ENCODE measurements at places on chromosomes 6 and 20. TPM values are rescaled to one million over a fixed set of nuclear protein-coding genes. Genes with fewer than 3 reads are reported as not detected.
A peak's percentile ranks its signal among the peaks of the same experiment; 100 is the strongest.

WFDC12 gene
- not detected for total RNA-seq

PRR3 gene
- total RNA-seq, result 41.5 TPM

MOCS1 gene
- total RNA-seq, result 18.4 TPM

CYP21A2 gene
- 0.23 TPM for total RNA-seq

DNA sequence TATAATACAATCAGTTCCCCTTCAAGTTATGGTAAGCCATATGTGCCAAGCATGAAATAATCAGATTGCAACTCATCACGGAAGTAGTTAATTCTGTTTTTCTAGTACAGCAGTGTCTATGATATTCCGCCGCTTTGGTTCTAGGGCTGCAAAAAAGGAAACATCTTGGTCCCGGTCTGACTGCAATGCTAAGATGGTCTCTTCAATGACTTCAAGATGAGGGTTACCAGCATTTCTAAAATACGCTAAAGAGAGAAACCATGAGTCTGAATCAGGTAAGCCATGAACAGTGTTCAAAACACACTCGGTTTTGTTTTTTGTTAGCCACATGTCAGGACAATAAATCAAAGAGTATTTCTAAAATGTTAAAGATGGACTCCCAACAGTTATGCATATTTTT is 3.2 kb upstream of the ANKRD60 start:
- H3K36me3 ChIP-seq, result peaks cover 5% of the 10 kb centered on the region
- no peak overlapping the region for H3K27ac ChIP-seq
- peaks cover 82% of the 10 kb centered on the region for H3K27me3 ChIP-seq
- H3K4me3 ChIP-seq, result no peak overlapping the region

GRCh38 chr20:63000958-63001357 is 5.8 kb downstream of the BHLHE23 start:
- H3K4me3 ChIP-seq, result peak overlapping the region; percentile 51
- peaks cover 5% of the 10 kb centered on the region for H3K4me1 ChIP-seq
- H3K27me3 ChIP-seq, result peaks cover 81% of the 10 kb centered on the region
- no peaks in the 10 kb centered on the region for H3K36me3 ChIP-seq
- no peak overlapping the region for H3K27ac ChIP-seq

DNA sequence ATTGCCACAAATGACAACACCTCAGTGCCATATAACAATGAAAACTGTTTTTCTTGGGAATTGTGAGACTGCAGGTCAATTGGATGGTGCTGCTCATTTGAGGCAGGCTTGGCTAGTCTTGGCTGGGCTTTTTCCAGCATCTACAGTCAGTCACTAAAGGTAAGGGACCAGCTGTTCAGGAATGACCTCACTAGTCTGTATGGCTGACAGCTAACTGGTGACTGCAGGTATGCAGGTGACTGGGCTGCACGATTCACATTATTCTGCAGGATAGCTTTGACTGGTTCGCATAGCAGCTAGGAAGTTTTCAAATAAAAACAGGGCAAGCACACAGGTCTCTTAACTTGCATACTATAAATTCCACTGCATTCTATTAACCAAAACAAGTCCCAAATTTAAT is 22.1 kb upstream of the HMGCLL1 start:
- no peaks in the 10 kb centered on the region for H3K27me3 ChIP-seq
- H3K4me1 ChIP-seq, result no peaks in the 10 kb centered on the region
- H3K27ac ChIP-seq, result no peak overlapping the region
- H3K36me3 ChIP-seq, result no peaks in the 10 kb centered on the region

GRCh38 chr6:119447921-119448320 is 98.4 kb upstream of the MAN1A1 start:
- no peak for DNase-seq
- no peak overlapping the region for H3K27ac ChIP-seq
- H3K27me3 ChIP-seq, result no peaks in the 10 kb centered on the region
- H3K4me3 ChIP-seq, result no peak overlapping the region
- peaks cover 12% of the 10 kb centered on the region for H3K4me1 ChIP-seq

GRCh38 chr20:1694672-1695071 is 37.1 kb upstream of the SIRPG start:
- no peak overlapping the region for H3K27ac ChIP-seq
- H3K4me1 ChIP-seq, result no peaks in the 10 kb centered on the region
- peaks cover 45% of the 10 kb centered on the region for H3K27me3 ChIP-seq

DNA sequence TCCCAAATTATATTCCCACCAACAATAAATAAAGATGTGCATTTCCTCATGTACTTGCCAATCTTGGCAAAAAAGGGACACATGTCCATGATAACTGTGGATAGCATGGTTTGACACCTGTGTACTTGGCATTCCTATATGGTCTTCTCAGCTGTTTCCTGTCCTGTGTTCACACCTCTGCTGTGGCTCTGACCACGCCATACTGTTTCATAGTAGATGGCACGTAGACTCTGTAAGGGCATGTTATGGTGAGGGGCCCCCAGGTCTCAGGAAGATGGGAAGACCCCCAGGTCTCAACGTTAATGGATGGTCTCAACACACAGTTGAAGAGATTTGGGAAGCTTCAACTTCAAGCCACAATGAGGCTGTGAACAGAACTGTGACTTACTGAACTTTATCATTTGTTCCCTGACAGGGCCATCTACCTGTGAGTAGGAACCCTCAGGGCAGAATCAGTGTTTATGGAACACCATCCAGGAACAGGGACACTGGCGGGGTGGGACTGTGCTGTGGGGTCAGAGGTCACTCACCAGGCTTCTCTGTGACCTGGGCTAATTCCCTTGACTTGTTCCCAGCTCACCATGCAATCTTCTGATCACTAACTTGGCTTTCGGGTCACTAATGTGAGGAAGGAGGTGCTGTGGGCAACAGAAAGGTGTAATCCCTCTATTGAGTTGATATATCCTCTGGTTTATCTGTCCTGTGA is 11.8 kb downstream of the ZBTB24 start:
- peaks cover 23% of the 10 kb centered on the region for H3K36me3 ChIP-seq
- H3K27ac ChIP-seq, result no peak overlapping the region
- no peaks in the 10 kb centered on the region for H3K27me3 ChIP-seq
- DNase-seq, result no peak
- no peaks in the 10 kb centered on the region for H3K4me1 ChIP-seq
- no peak overlapping the region for H3K4me3 ChIP-seq

- H3K27me3 ChIP-seq, result no peaks in the 10 kb centered on the region
- no peak for DNase-seq
- H3K4me1 ChIP-seq, result peaks cover 9% of the 10 kb centered on the region
- H3K4me3 ChIP-seq, result no peak overlapping the region
Measured at GRCh38 chr6:169174516-169175359, 78.9 kb downstream of the THBS2 start.

- H3K4me3 ChIP-seq, result peak within 1 kb of the TSS; percentile 27
- no peak within 1 kb of the TSS for H3K27ac ChIP-seq
- peaks cover 92% of the 10 kb centered on the region for H3K27me3 ChIP-seq
- peaks cover 4% of the 10 kb centered on the region for H3K36me3 ChIP-seq
Measured at GRCh38 chr6:39314273-39314795, at the start of gene KCNK17. KCNK17 (minus strand) TSS chr6:39314419; CDS start chr6:39314320, 99 bp downstream.

DNA sequence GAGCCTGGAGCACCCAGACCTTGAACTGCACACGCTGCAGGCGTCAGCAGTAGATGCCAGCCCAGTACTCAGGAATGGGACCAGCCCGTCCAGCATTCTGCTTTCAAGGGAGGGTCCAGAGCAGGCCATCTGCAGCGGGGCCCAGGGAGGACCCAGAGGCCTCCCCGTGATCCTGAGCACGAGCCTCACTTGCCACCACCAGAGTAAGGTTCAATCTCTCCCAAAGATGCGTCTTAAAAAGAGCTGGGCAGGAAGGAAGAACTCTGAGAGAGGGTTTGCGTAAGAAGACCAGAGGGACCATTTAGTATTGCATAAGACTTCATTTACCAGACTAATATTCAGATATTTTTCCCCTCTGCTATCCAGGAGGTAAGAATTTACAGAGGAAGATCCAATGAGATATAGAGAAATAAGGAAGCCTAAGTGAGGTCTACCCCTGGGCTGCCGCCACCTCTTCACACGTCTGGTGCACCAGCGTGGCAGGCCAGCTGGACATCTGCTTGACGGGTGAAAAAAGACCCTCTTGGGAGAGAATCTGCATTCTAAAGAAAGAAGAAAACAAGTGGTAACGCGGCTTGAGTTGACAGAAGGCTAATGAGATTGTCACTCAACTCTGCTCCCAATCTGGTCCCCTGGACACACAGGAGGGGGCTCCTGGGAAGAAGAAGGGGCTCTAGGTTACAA is 107.3 kb downstream of the PRND start:
- no peaks in the 10 kb centered on the region for H3K27me3 ChIP-seq
- H3K4me3 ChIP-seq, result no peak overlapping the region
- DNase-seq, result no peak
- H3K36me3 ChIP-seq, result no peaks in the 10 kb centered on the region
- peaks cover 9% of the 10 kb centered on the region for H3K4me1 ChIP-seq

DNA sequence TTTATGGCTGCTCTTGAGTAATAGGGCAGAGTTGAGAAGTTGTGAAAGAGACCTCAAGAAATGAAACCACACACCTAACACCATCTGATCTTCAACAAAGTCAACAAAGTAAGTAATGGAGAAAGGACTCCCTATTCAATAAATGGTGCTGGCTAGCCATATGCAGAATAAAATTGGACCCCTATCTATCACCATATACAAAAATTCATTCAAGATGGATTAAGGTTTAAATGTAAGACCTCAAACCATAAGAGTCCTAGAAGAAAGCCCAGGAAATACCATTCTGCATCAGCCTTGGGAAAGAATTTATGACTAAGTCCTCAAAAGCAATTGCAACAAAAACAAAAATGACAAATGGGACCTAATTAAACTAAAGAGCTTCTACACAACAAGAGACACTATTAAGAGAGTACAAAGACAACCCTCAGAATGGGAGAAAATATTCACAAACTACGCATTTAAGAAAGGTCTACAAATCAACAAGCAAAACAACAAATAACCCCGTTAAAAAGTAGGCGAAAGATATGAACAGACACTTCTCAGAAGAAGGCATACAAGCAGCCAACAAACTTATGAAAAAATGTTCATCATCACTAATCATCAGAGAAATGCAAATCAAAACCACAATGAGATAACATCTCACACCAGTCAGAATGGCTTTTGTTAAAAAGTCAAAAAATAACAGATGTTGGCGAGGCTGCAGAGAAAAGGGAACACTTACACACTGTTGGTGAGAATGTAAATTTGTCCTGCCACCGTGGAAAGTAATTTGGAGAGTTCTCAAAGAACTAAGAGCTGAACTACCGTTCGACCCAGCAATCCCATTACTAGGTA is 4.0 kb downstream of the MAP3K5 start:
- H3K27ac ChIP-seq, result no peak overlapping the region
- no peaks in the 10 kb centered on the region for H3K36me3 ChIP-seq
- DNase-seq, result no peak
- H3K4me1 ChIP-seq, result peaks cover 10% of the 10 kb centered on the region

- H3K27me3 ChIP-seq, result no peaks in the 10 kb centered on the region
- peak overlapping the region; percentile 13 for H3K4me3 ChIP-seq
- no peak overlapping the region for H3K27ac ChIP-seq
- DNase-seq, result no peak
- peaks cover 34% of the 10 kb centered on the region for H3K36me3 ChIP-seq
Measured at GRCh38 chr6:111691345-111692225, 85.9 kb upstream of the TRAF3IP2 start.

GRCh38 chr6:77987035-77987384 is 334.2 kb downstream of the MEI4 start:
- H3K27ac ChIP-seq, result no peak overlapping the region
- H3K4me3 ChIP-seq, result no peak overlapping the region
- no peak for DNase-seq
- H3K27me3 ChIP-seq, result no peaks in the 10 kb centered on the region
- no peaks in the 10 kb centered on the region for H3K4me1 ChIP-seq

- H3K4me3 ChIP-seq, result no peak overlapping the region
- H3K27ac ChIP-seq, result no peak overlapping the region
- no peaks in the 10 kb centered on the region for H3K36me3 ChIP-seq
- no peaks in the 10 kb centered on the region for H3K27me3 ChIP-seq
Measured at GRCh38 chr6:70151616-70152015, 151.3 kb downstream of the COL9A1 start.
